ENCODE measurements at places on chromosomes 2 and 18.

DNA sequence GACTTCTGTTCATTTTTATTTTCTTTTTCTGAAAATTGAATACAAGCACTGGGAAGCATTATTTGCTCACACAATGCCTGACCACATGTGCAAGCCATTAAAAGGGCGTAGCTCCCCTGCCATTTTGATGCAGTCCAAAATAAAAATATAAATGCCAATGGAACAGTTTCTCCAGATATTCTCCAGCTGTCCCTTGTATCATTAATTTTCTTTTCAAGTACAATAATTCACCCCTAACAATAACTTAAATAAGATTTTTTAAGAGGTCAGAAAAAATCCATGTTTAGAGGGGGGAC lies 168.0 kb downstream of the TMEFF2 start:
- no peak for DNase-seq

DNA sequence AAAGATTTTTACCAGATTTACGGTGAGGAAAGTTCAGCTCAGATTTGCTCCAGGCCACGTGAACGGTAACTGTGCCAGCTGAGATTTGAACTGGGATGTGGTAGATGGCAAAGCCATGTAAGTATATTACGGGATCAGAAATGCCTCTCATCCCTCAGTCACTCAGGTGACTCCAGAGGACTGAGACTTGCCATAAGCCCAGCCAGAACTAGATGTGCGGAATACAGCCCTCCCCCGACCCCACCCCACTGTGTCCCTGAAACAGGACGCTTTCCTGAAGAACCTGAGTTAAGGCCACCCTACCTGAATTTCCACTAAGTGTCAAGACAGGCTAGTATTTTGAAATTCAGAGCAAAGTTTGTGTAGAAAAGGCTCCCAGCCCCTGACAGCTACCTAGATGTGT lies 1.3 kb upstream of the FHL2 start:
- no peak for DNase-seq

DNA sequence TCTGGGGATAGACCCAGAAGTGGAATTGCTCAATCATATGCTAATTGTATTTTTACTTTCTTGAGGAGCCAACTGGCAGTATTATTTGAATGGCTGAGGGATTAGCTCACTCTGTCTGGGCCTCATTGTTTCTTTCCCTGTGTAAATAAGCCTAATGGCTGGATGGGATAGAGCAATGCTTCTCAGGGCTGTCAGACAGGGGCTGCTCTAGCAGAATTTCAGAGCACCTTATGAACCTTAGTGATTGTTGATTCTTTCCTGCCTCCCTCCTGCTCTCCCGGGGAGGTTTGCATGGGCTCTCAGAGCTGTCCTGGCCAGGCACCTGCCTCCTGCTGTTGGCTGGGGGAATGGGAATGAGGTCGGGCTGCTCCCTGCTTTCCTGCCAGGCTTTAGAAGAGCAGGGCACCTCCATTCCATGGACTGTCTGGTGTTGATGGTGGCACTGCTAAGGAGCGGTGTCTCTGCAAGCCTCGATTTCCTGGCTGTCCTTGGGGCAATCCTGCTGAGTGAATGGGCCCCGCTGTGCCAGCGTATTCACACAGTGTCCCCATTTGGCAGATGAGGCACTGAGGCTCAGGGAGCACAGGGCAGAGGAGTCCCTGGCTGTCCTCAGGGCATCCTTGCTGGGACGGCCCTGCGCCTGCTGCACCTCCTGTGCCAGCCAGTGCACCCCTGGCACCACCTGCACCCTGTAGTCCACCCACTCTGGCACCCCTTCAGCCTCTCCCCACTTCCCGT lies 468.2 kb upstream of the HS6ST1 start:
- DNase-seq, result peak; percentile 15

GRCh38 chr2:144133936-144134665 lies 385.8 kb downstream of the ZEB2 start:
- DNase-seq, result no peak

GRCh38 chr2:68849579-68850030 lies 21.6 kb downstream of the BMP10 start:
- DNase-seq, result peak; percentile 79

DNA sequence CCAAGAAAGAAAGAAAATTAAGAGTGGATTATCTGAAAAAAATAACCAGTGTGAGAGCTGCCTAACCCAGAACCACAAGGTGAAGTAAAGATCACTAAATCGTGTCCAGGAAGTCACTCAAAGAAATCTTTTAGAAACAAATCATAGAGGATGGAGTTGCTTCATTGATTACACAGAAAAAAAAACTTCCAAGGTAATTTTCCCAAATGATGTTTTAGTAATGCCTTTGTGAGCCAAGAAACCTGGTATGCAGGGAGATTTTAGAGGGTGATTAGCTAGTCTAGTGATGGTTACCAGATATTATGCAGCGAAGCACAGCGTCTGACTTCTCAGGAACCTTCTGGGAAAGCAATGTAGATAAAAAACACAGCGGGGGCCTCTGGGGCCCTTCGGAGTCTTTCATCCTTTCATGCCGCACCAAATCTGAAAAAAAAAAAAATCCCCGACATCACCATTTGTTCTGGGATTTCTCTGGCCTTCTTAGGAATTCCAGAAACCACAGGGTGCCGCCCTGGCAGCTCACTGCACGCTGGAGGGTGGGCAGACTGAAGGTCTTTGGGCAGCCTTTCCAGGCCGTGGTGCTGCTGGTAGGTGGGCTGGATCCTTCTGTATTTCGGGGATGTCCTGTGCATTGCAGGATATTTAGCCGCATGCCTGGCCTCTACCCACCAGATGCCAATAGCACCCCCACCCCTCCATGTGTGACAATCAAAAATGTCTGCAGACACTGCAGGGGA lies 17.3 kb downstream of the ALPK2 start:
- no peak for DNase-seq

DNA sequence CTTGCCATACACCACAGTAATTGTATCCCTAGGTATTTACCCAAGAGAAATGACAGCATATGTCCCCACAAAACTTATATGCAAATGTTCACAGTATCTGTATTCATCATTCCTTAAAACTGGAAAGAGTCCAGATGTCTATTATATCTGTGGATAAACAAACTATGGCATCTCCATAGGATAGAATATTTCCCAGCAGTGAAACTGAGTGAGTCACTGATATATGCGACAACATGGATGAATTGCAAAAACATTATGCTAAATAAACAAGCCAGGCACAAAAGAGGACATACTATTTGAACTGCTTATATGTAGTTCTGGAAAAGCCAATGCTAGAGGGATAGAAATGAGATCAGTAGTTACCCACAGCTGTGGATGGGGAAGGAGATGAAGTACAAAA lies 359.4 kb upstream of the DSEL start:
- DNase-seq, result no peak

- DNase-seq, result no peak
Measured at GRCh38 chr2:168336786-168337388, 89.5 kb upstream of the STK39 start.

- peak; percentile 56 for DNase-seq
Measured at GRCh38 chr2:84938194-84938879, 32.6 kb upstream of the KCMF1 start.

GRCh38 chr2:233339427-233339826 lies 14.9 kb upstream of the DGKD start:
- no peak for DNase-seq

DNA sequence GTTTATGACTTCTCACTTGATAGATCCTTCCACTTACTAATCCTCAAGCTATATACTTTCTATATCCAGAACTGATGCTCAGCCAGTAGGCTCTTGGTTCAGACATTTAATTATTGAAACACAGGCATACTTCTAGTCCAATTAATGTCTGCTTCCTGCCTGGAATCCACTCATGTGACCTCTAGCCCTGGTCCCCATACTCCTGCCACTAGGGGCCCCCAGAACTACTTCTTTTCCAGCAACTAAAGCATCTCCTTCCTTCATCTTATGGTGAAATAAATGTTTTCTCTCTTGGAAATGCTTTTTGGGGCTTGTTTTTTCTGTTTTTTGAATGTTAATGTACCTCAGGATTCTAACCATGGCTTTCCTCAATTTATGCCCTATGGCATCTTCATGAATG lies 527.6 kb downstream of the SATB2 start:
- DNase-seq, result no peak

DNA sequence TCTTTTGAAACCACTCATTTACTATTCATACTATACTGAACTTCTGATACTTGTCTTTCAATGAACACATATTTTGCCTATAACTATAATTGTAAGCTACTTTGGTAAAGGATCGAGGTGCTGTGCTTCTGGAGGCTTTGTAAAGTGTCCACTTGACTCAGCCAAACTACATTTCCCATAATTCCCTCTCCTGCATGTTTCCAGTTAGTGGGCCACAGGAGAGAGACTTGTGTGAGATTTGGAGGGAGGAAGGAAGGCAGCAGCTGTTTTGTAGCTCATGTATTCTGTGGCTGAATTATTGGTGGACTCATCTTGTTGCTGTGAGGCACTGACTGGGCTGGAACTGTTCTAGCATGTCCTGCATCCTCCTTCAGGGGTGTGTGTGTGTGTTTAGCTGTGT lies 328.8 kb downstream of the ARL6IP6 start:
- no peak for DNase-seq

GRCh38 chr2:118047380-118047826 lies 33.5 kb upstream of the CCDC93 start:
- DNase-seq, result peak; percentile 70

- DNase-seq, result peak; percentile 4
Measured at GRCh38 chr2:136765256-136766072, at the start of gene THSD7B. Gene THSD7B, plus strand, starts transcription at chr2:136765545. Its CDS starts 116,634 bp downstream, at chr2:136882179.

DNA sequence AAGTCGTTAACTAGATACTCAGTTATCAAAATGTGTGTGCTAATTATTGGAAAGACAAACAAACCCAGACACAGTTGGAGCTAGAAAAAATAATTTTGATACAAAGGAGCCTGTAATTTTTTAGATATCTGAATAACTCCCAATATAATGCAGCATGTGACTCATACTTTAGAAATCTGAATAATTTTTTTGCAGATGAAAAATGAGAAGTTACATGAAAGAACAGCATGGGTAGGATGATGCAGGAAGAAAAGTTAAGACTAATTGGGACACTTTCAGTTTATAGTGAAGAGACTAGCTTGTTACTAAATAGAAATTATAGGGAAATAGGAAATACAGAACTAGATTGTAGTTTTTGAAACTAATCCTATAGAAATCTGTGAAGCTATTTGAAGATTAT lies 945.8 kb downstream of the CBLN2 start:
- DNase-seq, result peak; percentile 31

- peak; percentile 40 for DNase-seq
Measured at GRCh38 chr2:240586919-240587800, 626 bp downstream of the CAPN10 start.

DNA sequence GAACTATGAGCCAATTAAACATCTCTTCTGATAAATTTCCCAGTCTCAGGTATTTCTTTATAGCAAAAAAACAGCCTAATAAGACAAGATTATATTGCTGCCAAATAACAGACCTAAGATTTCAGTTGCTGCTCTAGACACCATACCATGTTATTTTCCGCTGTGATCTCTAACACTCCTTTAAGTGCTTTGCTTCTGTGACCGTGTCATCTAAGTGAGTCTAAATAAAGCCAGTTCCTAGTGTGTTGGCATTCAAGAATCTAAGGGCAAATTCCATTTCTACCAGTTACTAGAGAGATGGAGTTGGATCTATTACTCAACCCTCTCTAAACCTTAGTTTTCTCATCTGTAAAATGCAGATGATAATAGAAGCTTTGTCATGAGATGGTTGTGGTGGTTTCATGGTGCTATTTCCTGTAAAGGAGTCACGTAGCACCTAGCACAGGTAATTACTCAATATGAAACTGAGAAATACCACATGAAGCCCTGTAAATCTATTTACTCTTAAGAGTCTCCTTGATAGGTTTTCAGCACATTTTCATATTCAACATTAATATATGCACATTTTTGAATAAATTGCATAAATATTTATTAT lies 40.5 kb downstream of the SPHKAP start:
- DNase-seq, result no peak

DNA sequence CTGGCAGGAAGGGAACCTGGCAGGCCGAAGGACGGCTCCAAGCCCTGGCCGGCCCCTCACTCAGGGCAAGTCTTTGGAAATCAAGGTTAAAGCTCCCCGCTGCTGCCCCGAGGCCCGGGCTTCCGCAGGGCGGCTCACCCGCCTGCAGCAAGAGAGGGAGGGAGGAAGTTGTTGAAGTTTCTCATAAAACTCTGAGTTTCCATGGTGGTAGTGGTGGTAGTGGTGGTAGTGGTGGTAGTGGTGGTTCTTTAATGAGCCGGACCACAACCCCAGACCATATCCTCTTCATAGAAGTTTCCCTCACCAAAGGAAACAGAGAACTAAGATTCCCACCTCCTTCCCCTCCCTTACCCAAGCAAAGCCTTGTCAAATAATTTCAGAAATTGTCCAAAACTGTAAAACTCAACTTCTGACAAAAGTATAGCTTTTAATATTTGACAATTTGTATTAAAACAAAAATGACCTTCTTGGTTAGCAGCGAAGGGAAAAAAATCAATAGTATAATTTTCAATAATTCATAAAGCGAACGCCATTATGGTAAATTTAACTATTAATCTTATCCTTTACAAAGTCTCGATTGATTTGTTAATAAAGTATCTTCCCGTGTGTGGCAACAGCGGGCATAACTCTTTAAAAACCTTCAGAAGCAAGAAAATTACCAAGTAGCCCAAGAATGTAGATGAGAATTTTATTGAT lies 1.5 kb upstream of the HOXD10 start:
- DNase-seq, result no peak

DNA sequence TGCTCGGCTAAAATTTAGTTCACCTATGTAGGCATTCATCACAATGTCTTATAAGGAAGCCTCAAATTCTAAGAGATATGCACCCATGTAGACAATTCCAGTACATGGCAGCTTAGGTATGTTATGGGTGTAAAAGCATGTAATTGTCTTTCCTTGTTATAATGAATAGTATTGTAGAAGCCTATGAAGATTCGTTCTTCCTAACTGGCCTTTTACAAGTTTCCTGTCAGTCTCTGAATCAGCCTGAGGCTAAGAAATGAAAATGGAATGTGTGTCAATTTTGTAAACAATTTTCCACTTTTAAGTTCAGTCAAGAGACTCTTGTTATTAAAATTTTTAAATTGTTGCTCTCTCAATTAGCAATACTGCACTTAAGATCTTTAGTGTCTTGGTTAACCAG lies 189.9 kb upstream of the GALNT5 start:
- peak; percentile 50 for DNase-seq

DNA sequence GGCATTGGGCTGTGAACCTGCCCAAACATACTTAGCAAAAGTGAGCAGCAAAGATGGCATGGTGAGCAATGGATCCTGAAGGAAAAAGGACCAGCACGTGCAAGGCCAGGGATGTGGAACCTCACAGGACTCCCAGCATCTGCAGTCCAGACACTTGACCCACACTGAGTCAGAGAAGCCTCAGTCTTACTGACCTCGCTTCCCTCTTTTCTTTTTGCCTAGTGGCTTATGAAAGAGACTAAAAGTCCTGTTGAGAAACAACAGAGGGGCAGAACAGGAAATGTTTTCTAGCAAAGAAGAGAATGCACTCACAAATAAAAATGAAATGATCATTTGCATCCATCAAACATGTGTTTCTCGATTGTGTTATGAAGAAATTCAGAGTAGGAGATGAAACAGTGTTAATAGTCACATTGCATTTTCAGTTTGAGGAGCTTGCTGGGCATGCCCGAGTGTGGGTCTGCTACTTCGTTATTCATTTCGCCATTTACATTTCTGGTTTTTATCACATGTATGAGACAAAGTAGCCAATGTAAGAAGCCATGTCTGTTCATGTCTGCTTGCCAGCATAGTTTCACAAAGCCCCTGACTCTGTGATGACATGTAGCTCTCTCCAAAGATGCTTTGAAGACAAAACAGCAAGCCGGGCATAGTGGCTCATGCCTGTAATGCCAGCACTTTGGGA lies 118.4 kb downstream of the INO80D start:
- peak; percentile 54 for DNase-seq
